ENCODE measurements at places on chromosomes 5 and 9.

GRCh38 chr5:33267801-33268200 is 173.0 kb upstream of the TARS1 start:
- DNase-seq = no peak

GRCh38 chr5:69519285-69519684 is 26.7 kb downstream of the OCLN start:
- no peak for DNase-seq

DNA sequence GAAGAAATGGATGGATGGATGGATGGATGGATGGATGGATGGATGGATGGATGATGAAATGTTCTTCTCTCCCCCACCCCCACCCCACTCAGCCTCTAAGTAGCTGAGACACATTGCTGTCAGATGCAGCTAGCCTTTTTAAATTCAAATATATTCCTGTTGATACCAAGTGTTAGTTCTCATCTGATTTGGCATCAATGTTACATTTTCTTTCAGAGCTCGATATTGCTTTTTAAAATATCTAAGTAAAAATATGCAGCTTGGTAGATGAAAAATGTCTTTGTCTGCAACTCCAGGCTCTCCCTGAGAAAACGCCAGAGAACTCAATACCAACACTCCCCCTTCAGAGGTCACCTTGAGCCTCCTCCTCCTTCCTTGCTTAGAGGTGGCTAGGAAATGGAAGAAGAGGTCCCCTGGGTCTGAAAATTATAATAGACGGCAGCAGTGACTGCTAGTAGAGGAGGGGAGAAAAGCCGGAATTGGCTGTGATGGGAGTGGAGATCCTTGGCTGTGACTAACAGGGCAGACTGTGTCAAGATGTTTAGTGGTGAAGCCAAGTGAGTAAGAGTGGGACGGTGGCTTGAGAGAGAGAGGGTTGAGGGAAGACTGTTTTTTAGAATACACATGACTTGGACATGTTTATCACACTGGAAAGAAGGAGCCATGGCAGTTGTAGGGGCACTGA is 156.0 kb downstream of the ZNF462 start:
- no peak for DNase-seq

GRCh38 chr9:108617676-108618075 is 238.1 kb downstream of the ACTL7B start:
- DNase-seq = no peak

DNA sequence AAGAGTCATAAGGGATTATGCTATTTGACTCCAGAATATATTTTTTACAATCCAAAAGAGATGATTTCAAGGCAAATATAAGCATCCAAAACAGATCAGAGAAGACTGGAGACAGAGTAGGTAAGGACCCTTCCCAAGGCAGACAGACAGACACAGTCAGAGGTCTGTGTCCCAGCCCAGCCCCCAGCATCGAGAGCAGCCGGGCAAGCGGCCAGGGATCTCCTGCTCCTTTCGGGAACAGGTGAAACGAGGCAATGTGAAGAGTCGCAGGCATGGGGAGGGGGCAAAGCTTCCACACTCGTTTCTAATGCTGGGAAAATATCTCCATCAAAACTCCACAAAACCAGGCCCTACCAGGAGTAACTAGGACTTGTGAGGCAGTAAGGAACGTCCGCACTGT is 5.8 kb downstream of the PAEP start:
- no peak for DNase-seq
